Forelimb muscle (tissue), 1 donor: ENCODE measurements at places on chromosomes 4 and X. TPM values are rescaled to one million over a fixed set of nuclear protein-coding genes. Genes with fewer than 3 reads are reported as not detected.

CAPN6 gene
- 557 TPM for polyA plus RNA-seq

GRCh38 chr4:117331817-117332216, 246.4 kb upstream of the TRAM1L1 start:
- DNase-seq = no peak

- DNase-seq = no peak
Observed at GRCh38 chrX:110914281-110914680, 118.7 kb upstream of the CHRDL1 start.

DNA sequence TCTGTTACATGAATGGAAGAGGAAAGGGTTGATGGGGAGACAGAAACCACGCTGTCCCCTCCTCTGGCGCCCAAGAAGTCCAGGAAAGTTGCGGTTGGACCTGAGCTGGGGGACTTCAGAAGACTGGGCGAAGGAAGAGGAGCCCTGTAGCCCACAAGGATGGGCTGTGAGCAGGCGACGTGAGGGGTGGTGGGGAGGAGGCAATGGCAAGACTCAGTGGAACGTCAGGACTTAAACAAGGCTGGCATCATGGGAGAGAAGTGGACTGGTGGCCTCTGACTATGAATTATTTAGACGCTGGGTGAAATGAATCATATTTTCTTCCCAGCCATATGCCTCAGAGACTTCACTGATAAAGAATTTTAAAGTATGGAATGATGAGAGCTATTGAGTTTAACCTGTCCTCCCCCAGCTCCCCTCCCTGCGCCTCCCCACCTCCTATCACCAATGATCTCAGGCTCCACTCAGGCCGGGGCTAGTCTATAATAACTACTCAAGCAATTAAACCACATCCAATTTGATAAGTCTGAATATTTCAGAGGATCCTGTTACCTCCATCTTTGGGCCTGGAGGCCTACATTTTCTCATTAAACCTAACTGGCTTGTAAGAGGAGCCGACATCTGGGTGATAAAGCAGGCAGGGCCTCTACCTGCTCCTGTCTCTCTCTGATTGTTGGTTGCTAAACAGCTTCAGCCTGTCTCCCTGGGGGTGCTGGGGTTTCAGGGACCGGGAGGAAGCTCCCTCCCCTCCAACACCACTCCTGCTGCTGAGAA, 63.6 kb downstream of the SMIM20 start:
- DNase-seq = no peak

SPRY1 gene
- 147 TPM for polyA plus RNA-seq

STPG2 gene
- polyA plus RNA-seq = not detected

TRIML2 gene
- not detected for polyA plus RNA-seq

CNGA1 gene
- polyA plus RNA-seq = 0.94 TPM

DNA sequence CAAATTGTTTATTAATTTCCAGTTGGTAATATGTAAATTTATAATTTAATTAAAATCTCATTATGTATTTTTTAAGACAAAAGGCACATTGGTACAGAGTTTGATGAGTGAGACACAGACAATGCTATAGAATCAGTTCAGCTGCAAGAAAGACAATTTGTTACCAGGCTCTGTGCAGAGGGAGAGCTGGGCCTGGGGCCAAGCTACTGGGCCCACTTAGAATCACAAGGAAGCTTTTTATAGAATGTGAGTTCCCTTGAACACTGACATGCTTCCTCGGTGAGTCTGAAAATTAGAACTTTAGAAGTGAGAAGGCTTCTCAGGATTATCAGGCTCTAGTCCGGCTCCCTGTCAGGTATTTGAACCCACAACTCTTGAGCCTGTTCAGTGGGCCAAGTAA, 129.0 kb downstream of the AFF2 start:
- DNase-seq = no peak

GRCh38 chr4:53962516-53963225, 101.7 kb downstream of the CHIC2 start:
- no peak for DNase-seq

- DNase-seq = no peak
Observed at GRCh38 chr4:53935780-53936179, 128.6 kb downstream of the CHIC2 start.

MAGEA8 gene
- 0.25 TPM for polyA plus RNA-seq
